ENCODE measurements at places on chromosomes 12 and 14.
A peak's percentile ranks its signal among the peaks of the same experiment; 100 is the strongest.

- DNase-seq: no peak
Observed at GRCh38 chr12:90945070-90945649, 9.8 kb downstream of the CCER1 start.

DNA sequence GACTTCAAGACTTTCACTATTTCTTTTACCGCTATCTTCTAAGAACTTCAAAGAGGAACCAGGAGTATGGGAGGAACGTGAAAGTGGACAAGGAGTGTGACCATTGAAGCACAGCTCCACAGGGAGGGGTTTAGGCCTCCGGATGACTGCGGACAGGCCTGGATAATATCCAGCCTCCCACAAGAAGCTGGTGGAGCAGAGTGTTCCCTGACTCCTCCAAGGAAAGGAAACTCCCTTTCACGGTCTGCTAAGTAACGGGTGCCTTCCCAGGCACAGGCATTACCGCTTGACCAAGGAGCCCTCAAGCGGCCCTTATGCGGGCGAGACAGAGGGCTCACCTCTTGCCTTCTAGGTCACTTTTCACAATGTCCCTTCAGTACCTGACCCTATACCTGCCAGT, 267.0 kb downstream of the RPL10L start:
- no peak for DNase-seq

- no peak for DNase-seq
Observed at GRCh38 chr12:32451816-32452215, 52.5 kb downstream of the FGD4 start.

DNA sequence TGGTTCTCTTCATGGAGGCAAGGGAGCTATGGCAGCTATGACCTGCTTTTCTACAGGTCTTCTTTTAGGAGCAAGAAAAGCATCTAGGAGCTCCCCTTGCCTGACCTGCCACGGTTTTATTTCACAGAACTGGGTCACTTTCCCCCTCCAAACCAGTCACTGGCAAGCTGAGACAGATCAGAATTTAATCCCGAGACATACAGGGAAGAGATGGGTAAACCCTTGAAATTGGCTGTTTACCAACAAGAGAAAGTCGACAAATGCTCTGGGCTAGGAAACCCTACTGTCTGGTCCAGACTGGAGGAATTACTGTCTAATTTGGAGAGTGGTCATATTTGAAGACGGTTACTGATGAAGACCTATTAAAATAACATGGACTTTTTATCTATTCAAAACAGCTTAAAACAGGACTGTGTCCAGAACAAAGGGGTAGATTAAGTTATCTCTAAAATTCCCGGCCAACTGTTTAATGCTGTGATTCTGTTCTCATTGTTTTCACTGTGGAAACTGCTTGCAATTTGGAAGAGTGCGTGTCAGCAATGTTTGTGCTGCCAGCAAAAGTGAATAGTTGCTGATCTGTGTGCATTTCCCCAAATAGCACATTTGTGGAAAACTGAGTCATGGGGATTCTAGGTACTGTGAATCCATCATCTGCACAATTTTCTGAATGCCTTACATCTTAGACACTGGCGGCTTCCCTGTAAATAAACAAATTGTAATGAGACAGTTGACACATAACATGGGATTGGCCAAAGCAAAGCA, 73.4 kb upstream of the EEA1 start:
- DNase-seq: no peak

DNA sequence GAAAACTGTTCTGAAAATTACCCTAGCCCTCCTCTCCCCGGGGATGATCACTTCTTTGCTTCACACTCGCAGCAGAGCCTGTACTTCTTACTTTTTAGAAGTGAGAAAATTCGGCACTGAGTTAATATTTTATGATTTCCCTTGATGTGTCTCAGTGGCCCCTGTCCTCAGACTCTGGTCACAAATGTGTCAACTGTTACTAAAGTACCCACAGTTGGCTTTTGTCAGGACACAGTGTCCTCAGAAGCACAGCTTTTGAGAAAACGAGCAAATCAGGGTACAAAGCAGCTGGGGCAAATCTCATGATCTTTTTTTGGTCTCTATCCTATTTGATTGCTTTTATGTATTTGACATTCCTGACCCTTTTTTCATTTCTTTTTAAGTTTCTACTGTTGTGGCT, 142.5 kb downstream of the SYNE2 start:
- no peak for DNase-seq

DNA sequence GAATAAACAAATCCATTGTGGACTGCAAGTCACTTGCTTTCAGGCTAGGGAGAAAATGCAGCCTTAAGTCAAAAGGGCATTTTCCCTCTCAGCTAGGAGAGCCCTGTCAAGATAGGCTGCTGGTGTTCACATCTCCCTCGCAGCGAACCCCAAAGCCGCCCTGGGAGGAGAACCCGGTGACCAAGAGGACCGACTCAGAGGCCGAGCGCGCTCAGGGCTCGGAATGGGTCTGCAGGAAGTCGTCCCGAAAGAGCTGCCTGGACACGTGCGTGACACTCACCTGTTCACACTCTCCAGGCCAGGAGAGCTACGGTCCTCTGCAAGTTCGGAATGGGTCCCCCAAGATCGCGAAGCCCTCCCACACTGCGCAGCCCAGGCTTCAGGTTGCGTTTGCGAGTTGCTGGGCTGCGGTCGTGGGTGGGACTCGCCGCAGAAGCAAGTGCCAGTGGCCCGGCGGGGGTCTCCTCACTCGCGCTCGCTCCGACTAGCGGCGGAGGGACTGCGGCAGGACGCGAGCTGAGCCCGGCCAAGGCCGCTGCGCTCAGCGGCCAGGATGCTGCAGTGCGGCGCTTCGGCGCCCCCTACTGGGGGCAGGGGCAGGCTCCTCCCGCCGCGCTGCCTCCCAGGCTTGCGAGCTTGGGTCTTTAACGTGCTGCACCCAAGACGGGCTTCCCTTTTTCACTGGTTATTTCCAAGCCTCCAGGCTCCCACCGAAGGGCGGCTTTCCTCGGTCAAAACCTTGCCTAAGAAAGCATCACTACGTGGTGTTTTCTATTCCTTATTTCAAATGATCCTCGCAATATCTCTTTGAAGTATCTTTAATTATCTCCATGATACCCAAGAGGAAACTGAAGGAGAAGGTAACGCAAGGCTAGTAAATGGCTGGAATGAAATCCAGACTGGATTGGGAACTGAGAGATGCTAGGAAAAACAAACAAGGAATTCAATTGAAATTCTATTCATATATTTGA, at the start of gene RERG:
TSS of gene RERG (minus strand) at position 503 of the 971 bp plus-strand sequence. CDS start 3,928 bp downstream, outside the sequence.
- DNase-seq: peak; percentile 85

- no peak for DNase-seq
Observed at GRCh38 chr12:77161944-77162343, 96.6 kb upstream of the E2F7 start.

- no peak for DNase-seq
Observed at GRCh38 chr14:66824251-66824650, 316.3 kb downstream of the GPHN start.

GRCh38 chr12:53217931-53218307, 10.9 kb upstream of the ITGB7 start:
- DNase-seq: no peak

DNA sequence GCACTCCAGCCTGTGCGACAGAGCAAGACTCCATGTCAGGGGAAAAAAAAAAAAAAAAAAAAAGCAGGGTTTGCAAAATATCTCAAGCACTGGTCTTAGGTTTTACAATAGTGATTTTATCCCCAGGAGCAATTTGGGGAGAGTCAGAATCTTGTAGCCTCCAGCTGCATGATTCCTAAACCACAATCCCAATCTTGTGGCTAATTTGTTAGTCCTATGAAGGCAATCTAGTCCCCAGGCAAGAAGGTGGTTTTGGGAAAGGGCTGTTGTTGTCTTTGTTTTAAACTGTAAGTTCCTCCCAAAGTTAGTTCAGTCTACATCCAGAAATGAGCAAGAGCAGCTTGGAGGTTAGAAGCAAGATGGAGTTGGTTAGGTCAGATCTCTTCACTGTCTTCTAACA, 135.7 kb downstream of the PLXNC1 start:
- DNase-seq: no peak

DNA sequence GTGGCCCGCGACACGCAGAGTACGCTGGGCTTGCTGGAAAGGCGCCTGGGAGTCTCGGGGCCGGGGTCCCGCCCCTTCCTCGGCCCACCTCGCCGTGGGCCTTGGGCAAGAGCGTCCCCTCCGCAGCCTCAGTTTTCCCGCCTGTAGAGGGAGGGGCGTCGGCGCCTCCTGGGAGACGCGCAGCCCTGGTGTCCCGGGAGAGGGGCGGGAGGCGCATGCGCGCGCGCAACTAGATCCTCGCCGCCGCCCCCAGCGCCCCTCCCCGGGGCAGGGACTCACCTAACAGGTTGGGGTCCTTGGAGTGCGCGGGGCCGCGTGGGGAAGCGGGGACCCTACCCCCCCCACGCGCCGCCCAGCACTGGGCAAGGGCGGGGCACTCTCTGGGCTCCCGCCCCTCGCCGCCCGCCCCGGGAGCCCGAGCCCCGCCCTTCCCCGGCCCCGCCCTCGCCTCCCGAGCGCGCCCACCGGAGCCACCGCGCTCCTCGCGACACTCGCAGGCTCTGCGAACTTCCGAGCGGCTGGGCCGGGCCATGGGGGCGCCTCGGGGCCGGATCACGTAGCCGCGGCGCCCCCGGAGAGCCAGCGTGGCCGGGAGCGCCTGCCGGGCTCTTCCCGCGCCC, at the start of gene KIF26A:
TSS of gene KIF26A (plus strand) at position 490 of the 620 bp plus-strand sequence. CDS start 136 bp downstream, outside the sequence.
- DNase-seq: no peak

GRCh38 chr14:21523203-21523602, 2.9 kb downstream of the SALL2 start:
- no peak for DNase-seq

DNA sequence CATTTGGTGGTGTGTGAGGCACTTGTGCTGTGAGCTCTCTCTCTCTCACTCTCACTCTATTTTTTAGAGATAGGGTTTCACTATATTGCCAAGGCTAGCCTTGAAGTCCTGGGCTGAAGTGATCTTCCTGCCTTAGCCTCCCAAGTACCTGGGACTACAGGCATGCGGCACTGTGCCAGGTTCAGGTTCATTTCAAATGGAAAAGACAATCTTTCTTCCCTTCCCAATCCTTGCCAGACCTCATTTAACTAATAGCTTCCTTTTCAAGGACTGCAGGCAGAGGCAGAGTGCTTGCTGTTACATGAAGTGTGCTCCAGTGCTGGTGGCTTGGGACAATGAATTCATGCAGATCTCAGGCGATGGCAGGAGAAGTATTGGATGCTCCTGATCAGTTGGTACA, 73.2 kb upstream of the BICD1 start:
- DNase-seq: no peak

- DNase-seq: no peak
Observed at GRCh38 chr14:38469156-38469555, 213.3 kb upstream of the CLEC14A start.

GRCh38 chr14:86464341-86464740, 934.4 kb downstream of the FLRT2 start:
- no peak for DNase-seq

GRCh38 chr14:64504310-64504896, at the start of gene ZBTB1:
Gene ZBTB1, plus strand, starts transcription at chr14:64504770. Its CDS starts 16,735 bp downstream, at chr14:64521505.
- peak; percentile 74 for DNase-seq

- DNase-seq: no peak
Observed at GRCh38 chr12:123071857-123072256, 79.0 kb downstream of the PITPNM2 start.

DNA sequence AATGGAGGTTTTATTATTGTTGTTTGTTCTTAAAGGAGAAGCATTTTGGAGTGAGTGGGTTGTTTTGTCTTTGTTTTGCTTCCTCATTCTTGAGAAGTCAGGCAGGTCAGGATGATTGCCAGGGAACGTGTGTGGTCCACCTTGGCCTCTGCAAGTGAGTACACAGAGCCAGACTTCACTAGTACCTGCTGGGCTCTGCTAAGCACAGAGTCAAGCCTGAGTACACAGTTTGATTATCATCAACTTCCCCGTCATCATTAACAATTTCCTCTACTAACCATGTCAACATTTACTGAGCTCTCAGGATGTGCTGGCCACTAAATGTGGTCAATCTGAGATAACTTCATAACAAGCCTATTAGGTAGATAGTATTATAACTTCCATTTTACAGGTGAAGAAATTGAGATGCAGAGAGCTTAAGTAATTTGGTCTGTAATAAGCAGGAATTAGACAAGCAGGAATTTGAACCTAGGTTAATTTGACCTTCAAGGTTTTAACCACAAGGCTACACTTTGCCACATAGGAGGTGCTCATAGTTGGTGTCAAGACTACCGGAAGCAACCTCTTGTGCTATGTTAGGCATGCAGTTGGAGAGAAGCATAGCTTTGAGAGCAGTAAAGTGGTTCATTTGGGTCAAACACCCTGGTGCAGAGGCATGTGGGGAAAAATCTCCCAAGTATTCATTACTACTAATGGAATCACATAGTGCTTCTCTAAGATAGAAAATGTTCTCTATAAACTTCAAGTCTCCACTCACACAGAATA, 178.3 kb downstream of the NUAK1 start:
- DNase-seq: no peak
